ENCODE measurements at places on chromosomes 6 and 20.

- peak; percentile 73 for DNase-seq
Measured at GRCh38 chr6:159973951-159974350, 5.1 kb downstream of the IGF2R start.

DNA sequence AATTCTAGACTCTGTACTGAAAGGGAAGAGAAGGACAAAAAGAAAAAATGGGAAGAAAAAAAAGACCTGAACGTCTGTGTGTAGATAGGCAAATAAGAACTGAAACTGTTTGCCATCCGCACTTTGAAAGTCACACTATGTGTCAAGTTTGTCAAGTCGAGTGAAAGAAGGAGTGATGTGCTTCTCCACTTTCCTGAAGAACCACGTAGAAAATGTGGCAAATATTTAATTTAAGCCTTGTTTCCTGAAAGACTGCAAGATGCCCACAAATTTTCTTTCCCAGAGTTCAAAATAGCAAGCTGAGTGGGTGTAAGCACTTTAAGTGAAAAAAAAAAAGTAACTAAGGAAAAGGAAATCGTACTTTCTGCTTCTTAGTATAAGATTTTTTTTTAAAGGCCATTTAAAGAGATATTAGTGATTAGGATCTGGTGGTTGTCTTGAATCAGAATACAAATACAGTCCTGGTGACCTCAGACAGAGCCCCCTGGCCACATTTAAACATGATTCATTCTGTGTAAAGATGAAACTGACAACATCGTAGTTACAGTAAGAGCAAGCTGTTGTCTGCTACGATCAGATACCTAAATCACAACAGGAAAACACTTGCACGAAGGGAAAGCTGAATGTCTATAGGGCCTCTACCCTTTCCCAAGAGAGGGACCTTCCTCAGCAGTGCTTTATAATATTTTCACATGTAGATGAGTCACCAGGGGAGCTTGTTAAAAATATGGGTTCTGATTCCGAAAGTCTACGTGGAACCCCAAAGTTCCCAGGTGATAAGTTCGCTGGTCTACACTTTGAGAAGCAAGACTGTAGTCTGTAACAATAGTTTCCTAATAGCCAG lies 102.3 kb downstream of the HIVEP2 start:
- DNase-seq, result peak; percentile 90

- no peak for DNase-seq
Measured at GRCh38 chr20:14126856-14127255, 131.5 kb downstream of the MACROD2 start.

DNA sequence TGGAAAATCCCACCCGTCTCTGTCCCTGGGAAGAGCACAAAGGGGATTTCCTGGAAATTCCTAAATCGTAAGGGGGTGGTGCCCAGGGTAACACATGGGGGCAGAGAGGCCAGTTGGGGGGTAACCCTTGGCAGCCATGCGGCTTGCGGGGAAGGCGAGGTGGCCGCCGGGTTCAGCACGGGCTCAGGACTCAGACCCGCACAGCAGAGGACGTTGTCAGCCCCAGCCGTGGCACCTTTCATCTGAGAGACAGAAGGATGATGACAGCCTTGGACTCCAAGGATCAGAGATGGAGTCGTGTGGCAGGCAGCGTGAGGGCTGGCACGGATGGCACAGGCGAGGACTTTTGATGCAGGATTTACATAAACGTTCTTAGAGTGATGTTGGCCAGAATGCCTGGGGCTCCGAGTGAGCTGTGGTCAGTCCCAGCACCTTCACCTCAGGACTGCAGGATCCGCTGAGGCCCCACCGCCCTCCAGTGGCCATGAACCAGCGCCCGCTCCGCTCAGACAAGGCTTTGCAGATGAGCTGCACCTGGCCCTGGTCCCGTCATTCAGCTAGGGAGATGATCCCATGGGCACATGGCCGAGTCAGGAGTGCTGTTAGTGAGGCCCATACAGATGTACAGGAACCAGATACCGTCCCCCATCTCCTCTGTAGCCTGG lies 190.3 kb downstream of the TAF4 start:
- DNase-seq, result peak; percentile 17

DNA sequence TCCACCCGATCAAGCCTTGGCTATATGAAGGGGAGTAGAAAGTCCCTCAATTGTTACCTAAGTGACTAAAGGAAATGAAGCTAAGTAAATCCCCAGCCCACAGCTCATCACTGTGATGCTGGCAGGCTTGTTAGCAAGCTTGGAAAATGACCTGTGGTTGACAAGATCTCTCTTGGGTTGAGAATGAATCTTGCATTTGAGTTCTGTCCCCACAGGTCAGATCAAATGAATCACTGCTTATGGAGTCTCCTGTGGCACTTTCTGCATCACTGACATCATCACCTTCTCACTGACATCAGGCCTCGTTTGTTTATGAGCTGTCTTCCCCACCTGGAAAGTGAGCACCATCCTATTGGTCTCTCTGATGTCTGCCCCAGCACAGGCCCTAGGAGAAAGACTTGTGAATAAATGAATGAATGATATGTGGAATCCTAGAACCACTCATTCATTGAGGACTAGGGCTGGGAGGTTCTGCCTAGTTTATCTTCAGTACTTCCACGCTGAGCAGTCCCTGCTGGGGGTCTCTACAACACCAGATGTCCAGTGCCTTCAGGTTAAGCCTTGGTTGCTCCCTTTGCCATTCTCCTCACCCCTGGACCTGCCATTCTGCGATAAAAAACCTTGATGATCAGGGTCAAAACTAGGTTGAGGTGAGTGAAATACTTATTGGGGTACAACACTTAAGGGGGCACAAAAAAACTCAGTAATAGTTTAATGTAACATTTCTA lies 318.4 kb upstream of the MOCS1 start:
- DNase-seq, result no peak

DNA sequence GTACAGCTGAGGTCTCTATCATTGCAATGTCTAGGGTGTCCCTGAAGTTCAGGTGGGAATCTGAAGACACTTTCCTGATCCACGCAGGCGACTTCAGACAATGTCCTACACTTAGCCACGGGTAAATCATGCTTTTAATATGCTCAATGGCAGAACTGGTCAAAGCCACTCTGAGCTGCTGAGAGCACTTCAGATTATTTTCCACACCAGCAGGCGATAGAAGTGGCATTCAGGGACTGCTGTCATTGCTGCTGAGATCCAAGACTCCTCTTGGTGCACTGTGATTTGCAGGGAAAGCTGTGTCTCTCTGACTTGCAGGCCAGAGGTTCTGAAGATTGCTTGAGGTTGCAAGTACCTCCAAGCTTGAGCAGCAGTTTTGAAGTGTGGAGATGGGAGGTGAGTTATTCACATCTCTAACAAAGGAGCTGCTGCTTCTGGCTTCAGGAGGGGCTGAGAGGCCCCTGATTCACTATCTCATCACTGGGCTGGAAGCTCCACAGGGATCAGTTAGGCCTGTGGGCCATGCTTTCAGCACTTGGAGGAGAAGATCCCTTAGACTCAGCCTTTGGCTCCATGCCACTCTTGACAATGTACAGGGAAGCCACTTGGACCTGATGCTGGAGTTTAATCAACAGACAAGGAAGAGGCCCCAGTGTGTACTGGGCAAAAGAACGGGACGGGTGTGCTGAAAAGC lies 2.9 kb upstream of the SSTR4 start:
- DNase-seq, result no peak

DNA sequence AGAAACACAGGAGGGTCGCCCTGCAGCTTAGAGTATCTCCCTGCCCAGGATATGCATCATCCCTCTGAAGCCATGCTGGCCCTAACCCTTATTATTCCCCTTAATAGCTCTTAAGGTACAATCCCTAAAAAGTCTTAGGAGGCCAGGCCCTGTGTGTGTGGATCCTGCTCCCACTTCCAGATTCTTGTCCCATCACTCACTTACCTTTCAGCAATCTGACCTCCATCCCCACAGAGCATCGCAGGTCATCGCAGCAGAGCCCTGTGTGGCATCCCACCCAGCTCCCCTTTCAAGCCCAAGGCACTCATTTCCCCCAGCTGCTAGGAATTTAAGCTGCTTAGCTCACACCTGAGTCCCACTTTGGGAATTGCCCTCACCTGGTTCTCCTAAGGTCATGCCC lies 223.8 kb upstream of the SMLR1 start:
- DNase-seq, result no peak

DNA sequence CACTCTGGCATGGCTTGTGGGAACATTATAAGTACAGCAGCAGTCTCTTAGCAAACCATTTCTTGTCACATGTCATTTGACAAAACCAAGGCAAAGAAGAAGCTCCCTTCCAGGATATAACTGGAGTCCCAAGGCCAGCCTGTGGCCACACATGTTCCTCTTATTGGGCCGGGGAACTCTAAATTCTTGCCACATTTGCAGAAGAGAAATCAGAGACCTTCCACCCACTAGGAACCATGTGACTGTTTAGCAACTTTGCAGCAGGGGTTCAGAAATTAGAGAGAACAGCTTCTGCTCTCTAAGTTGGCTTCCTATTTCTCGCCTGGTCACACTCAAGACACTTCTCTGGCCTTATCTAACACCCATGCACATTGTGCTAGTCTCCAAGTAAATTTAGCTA lies 20.4 kb upstream of the MEP1A start:
- DNase-seq, result no peak
